ENCODE measurements at places on chromosomes 2 and 18.

- DNase-seq, result no peak
Measured at GRCh38 chr18:7683753-7684152, 116.6 kb downstream of the PTPRM start.

DNA sequence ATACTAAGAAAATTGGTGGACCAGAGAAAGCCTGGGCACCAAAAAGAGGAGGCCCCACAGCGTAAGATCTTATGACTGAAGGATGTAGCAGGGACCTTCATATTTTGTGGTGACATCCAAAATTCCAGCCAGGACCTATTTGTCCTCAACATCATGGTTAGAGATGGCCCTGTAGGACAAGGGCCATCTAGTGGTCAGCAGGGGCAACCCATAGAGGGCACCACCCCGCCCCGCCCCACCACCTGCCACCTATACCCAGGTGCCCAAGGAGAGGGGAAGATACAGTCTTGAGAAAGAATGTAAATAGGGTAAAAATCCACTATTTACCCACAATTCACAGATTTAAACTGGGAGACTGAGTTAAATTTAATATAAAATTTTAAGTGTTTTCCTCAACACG is 59.6 kb upstream of the TMEM163 start:
- no peak for DNase-seq

- DNase-seq, result no peak
Measured at GRCh38 chr2:72117718-72118117, 29.9 kb downstream of the CYP26B1 start.

GRCh38 chr2:103809415-103809814 is 1044.5 kb upstream of the POU3F3 start:
- DNase-seq, result no peak

GRCh38 chr2:111231532-111232252 is 111.0 kb downstream of the BCL2L11 start:
- no peak for DNase-seq

- DNase-seq, result no peak
Measured at GRCh38 chr2:173664513-173664910, 300.7 kb downstream of the SP3 start.

DNA sequence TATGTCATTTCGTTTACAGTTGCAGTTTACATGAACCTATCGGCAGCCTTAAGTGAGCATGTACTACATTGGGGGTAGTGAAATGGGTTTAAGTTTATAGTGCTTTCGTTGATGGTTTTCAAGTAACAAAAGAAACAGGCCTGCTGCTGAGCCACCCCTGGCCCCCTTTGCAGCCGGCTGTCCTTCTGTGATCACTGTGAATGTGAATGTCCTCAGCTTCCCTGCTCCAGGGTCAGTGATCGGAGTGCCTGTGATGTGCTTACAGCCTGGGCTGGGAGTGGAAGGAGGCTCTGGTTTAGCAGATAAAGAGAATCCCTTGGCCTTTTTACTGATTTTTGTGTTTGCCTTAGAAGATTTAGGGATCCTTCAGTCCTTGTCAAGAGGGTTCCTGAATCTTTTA is 154.2 kb downstream of the FAM210A start:
- no peak for DNase-seq

DNA sequence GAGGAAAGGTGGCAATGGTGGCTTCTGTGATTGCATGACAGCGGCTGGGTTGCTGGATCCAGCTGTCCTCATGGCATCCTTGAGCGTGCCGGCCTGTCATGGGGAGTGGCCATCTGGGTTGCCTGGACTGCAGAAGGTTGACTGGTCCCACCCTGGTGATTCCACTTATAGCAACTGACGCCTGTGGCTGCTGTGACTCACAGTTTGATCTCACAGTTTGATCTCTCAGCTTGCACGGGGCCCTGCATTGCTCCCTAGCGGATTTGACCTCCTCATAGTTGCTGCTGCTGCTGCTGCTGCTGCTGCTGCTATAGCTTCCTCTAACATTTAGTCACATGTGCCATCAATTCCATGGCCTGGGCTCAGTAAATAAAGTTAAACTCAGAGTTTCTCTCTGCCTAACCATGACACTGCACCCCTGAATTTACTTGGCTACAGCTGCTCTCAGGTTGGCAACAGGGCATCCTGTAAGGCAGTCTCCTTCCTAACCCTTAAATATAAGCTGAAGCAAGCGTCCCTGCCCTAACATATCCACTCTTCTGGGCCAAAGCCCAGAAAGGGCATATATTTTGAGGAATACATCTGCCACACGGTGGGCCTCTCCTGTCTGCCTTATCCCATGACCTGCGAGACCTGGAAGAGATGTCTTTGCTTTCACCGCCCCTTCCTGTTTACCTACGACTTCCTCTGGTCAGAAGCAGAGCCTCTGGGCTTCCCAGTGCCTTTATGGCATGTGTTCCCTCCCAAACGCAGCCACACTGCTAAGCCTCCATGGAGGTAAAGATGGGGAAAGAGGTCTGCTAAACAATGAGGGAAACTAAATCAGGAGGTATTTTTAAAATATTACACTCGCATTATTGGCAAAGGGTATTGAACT is 37.8 kb upstream of the CCDC150 start:
- no peak for DNase-seq

DNA sequence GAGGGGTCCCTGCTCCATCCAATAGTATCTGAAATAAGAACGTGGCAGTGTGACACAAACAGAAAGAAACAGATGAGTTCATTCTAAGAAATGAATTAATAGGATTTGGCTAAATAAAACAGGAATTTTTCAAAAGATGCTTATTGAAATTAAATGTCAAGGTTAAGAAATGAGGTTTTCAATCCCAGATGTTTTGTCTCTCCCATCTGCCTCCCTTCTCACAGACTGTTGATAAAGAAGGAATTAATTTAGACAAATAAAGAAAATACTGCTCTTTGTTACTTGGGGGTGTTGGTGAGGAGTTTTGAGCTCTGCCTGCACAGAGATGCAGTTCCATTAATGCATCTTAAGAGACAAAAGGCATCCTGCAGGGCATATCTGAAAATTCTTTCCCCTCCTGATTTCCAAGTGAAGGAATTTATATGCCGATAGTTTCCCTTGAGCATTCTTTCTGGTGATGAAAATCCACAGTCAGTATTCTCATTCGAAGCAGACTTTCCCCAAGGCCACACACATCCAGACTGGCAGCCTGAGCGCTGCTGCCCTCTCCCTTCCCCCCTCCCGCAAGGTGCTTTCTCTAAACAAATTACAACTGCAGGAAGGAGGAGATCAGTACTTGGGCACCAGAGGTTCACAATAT is 385.4 kb upstream of the RND3 start:
- DNase-seq, result no peak

GRCh38 chr2:70715071-70715985 is 52.7 kb downstream of the ADD2 start:
- no peak for DNase-seq

DNA sequence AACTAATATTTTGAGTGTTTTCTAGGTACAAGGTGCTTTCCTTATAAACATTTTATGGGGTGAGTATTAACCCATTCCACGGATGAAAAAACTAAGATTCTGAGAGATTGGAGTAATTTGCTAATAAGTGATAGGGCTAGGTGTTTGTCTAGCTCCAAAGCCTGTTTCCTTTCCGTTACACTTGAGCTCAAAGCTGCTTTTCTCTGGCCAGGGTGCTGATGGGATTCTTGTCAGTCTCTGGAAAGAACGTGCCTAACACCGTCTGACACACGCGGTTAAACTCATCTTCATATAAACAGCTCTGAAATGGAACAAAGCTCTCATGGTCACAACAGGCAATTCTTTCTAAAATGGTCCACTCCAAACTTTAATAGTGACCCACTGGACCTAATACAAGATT is 2.0 kb upstream of the ANKRD29 start:
- no peak for DNase-seq

DNA sequence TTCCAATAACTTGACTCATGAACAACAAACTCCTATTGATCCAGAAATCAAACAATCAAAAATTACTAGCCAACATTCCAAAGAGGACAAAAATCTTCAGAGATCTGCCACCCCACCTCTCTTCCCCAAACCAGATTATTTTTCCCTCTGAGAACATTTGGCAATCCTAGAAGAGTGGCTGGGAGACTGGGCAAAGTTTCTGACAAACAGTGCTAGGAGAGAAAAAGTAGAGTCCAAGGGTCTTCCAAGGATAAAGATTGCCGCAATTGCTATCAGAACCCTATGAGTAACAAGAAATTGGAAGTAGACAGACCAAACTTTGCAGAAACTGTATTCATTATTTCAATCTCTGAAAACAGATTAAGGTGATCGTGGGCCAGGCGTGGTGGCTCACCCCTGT is 22.4 kb downstream of the REV1 start:
- DNase-seq, result no peak

DNA sequence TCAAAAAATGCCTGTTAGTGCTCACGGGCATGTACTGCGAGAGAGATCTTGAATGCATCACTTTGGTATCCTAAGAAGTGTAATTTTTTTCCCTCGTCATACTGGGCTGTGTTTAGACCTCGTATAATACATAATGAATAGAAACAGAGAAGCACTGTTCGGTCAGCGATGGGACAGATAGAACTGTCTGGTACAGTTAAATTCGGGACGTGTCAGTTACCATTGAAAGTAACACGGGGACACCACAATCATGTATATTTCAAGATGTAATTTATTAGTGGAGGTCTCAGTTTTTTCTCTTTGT is 1.8 kb downstream of the PKP4 start:
- DNase-seq, result no peak

GRCh38 chr2:161426455-161426921 is 10.4 kb downstream of the TBR1 start:
- no peak for DNase-seq

GRCh38 chr2:172993139-172993538 is 82.5 kb upstream of the MAP3K20 start:
- no peak for DNase-seq

- no peak for DNase-seq
Measured at GRCh38 chr2:148900350-148900837, 25.4 kb downstream of the KIF5C start.

DNA sequence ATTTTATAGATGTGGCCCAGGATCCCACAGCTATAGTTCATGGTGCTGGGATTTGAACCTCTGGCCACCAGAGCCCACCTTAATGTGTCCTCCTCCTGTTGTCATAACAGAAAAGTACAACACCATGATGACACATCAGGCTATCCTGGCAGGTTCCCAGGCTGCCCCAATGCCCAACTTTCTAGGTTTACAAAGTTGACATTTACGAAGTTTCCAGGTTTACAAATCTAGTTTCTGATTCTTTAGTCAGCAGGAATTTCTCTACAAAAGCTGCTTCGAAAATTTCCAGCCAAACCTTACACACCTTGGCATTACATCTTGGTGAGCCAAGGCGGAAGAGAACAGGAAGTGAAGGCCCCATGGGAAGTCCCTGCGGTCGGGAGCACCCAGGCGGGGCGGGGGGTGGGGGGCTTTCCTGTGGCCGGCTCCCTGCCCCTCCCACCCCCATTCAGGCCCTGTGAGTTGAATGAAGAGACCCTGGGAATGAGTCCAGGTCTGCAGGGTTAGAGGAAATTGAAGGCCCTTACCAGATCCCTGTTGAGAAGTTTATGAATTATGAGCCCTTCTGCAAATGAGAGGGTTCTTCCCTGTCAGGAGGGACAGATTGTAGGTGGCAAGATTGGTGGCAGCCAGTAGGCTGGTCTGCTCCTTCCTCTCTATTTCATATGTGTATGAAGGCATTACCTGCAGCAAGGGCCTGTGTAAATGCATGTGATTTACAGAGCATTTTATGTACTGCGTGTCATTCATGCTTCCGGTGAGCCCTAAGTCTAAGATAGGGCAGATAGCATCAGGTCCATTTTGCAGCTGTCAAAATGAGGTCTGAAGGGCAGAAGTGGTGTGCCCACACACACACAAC is 11.1 kb upstream of the IL1RN start:
- DNase-seq, result no peak

GRCh38 chr2:99653433-99653832 is 163.6 kb upstream of the REV1 start:
- no peak for DNase-seq

DNA sequence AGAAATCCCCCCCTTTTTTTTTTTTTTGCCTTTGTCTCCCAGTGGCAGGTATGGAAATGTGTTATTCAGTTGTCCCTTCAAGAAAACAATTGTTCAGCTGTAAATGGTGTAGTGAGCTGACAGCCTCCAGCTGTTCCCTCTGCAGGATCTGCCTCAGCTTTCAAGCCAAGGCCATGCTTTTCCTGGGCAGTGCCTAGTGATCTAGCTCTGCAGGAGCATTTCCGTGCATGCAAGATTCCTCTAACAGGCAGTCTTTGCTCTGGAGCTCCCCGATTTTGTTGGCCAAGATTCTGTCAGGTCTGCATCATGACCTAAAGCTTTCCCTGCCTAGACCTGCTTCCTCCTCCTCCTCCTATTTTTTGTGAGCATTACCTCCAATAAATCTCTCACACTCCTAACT is 300.7 kb upstream of the UBE2E3 start:
- DNase-seq, result no peak

DNA sequence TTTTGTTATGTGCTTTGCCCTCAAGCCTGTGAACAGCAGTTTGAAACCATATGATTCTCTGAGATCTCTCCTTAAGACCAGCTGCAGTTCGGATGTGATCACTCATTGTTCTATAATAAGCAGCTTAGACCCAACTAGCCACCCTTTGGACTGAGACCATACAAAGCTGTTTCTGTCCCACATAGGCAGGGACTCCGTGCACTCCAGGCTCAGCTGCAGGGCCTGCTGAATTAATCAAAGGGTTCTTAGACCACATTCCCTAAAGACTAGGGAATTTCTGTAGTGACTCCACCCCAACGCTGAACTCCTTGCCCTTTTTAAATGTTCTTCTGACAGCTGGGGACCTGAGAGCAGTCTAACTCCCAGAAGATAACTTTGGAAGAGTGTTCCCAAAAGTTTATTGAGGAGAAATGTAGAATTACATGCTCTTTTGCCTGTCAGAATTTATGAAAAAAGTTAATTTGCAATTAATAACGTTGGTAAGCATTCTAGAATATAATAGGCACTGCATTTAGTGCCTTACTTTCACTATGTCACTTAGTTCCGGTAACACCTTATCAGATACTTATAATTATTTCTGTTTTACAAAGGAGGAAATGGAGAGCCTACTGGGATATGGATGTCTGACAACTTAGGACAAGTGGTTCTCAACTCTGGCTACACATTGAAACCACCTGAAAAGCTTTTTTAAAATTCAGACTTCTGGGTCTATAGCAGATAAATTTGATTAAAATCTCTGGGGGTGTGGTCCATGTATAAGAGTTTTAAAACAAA is 42.3 kb downstream of the GULP1 start:
- no peak for DNase-seq

- no peak for DNase-seq
Measured at GRCh38 chr2:18092760-18093159, 214.3 kb downstream of the KCNS3 start.

GRCh38 chr2:232979871-232980461 is 33.1 kb downstream of the NGEF start:
- DNase-seq, result no peak

Data from stimulated activated CD8-positive, alpha-beta memory T cell treated with anti-CD3 and anti-CD28 coated beads, Interleukin-4, amount 100 ng/mL, for 1 hour (primary cell).